SW480 (cell line): ENCODE measurements at places on chromosomes 5 and 9.

GRCh38 chr5:127761869-127762268 is 58.7 kb downstream of the CCDC192 start:
- DNase-seq = no peak

- DNase-seq = no peak
Measured at GRCh38 chr9:133605446-133605845, 3.7 kb downstream of the FAM163B start.

GRCh38 chr5:113090336-113091106 is 113.9 kb downstream of the DCP2 start:
- no peak for DNase-seq

DNA sequence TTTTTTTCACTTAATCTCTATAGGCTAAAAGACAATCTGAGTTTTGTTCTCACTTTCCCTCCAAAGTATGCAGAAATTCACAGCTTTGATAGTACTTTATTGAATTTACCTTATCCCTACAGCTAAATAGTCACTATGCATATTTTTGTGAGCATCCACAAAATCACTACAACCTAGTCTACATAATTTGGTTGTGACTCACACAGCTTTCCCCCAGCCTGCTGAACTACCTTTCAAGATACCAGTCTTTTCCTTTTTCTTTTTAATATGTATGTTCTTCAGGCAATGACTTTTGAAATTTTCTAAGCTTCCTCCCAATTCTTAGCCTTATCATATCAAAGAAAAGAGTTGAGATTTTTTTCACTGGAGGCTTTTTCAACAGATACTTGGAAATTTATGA is 347.3 kb upstream of the CDH6 start:
- no peak for DNase-seq

DNA sequence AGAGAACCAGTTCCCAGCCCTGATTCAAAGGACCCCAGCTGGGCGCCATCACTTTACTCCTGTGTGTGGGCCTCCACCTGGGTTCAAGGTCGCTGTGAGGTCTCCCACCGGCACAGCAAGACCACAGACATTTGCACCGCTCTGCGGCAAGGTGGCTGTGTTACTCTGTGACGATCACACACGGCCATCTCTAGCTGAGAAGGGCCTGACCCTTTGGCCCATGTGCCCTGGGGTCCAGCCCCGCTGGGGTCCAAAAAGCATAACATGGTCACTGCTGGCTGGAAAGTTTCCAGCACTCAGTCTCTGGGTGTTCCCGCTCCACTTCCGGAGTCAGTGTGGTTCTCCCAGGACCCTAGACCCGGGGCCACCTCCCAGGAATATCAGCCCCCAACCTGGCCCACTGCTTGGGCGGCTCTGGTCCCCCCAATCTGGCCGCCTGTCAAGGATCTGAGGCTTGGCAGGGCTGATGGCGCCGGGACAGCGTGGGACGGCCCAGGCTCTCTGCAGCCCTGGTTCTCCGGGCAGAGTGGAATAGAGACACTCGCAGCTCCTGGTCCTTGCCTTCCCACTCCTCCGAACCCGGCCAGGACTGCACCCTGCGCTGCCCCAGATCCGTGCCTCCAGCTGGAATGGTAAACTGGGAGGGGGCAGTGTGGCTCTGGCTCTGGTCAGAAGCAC is 3.9 kb upstream of the LMX1B start:
- DNase-seq = no peak

GRCh38 chr5:138502521-138502920 is 37.2 kb downstream of the EGR1 start:
- DNase-seq = no peak

- DNase-seq = no peak
Measured at GRCh38 chr9:89777544-89777943, 172.7 kb downstream of the GADD45G start.
